ENCODE measurements at places on chromosomes 6 and 20.

GRCh38 chr20:61325718-61326117 is 73.7 kb downstream of the CDH4 start:
- DNase-seq: no peak

GRCh38 chr6:132865829-132866228 is 51.5 kb downstream of the RPS12 start:
- DNase-seq: no peak

- no peak for DNase-seq
Observed at GRCh38 chr6:63816401-63816981, 180.9 kb downstream of the PHF3 start.

DNA sequence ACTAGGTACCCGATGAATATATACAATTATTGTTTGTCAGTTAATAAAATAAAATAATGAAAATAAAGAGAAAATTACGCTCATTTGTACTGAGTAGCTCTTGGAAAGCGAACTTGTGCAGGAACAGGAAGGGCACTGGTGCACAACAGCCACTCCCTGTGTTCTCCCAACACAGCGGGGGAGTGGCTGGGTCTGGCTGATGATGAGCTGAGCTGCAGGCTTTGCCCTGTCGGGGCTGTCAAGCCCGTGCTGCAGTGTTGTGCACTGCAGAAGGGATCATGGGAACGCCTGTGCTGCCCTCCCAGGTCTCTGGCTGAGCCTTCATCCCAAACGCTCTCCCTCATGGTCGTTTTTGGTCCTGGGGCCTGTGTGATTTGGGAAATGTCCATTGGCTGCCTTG is 131.7 kb upstream of the MAP3K4 start:
- no peak for DNase-seq

DNA sequence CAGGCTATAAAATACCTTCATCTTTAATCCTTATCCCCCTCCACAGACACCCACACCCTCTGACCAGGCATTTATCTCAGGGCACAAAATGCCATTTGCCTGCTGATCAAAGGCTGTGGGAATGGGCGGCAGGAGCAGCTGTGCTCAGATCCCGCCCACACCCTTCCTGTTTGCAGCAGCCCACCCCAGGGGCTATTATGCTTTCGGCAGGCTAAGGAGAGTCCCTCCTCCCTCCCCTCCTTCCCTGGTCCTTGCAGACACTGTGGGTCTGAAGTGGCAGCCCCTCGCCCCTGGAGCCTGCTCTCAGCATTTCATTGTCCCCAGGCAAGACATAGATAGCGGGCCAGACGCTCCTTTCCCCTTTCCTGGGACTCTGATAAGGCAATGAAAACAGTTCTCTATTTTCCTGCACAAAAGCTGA is 220.8 kb upstream of the HEY2 start:
- DNase-seq: no peak

DNA sequence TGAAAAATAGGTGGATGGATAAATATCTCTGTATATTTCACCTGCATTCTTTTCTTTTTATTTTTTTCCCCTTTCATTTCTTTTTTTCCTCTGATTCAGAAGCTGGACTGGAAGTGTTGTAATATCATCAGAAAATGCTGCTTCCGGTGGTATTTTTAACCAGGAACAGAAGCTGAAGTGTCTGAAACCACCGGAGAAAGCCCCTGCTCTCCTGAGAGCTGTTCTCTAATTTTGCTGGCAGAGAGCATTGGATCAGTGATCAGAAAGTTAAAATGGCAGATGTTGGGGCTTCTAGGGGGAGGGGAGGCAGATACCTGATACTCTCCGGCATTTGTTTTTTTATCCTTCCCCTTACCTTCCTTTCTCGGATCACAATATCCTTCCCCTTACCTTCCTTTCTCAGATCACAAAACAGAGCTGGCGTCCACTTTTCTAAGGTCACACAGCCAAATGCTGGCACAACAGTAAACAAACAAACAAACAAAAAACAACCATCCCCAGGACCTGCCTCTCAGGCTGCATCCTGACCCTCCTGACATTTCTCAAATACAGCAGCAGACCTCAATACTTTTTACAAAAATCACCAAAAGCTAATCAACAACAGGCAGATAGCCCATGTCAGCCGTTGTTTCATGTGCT is 143.2 kb upstream of the ZNF217 start:
- peak; percentile 50 for DNase-seq

GRCh38 chr6:111256646-111257045 is 169.3 kb downstream of the SLC16A10 start:
- DNase-seq: no peak

GRCh38 chr6:170147056-170147787 is 143.7 kb downstream of the DLL1 start:
- DNase-seq: no peak

DNA sequence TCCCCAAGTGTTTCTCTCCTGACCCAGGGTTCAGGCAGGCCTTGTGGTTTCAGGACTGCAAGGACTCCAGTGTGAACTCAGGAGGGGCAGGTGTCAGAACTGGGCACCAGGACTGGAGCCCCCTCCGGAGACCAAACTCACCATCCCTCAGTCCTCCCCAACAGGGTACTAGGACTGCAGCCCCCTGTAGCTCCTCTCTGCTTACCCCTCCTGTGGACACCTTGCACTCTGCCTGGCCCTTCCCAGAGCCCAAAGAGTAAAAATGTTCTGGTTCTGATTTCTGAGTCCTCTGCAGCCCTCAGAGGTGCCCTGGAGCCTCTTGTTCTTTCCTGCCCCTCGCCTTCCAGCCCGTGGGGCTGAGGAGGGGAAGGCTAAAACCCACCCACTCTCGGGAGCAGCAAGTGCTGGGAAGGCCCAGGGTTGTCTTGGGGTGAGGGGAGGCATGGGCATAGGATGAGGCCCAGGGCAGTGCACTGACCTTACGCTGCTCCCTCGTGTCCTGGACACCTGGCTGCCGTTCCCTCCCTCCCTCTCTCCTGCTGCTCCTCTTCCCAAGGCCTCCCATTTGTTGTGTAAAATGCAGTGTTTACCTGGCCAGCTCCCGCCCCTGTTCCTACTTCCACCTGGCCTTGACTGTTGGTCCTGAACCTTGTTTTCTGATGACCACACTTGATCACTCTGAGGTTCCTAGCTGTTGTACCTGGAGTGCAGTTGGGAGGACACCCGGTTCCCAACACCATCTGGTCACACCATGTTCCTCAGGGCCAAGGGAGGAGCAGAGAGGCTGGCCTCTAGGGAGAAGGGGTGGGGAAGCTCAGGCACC is 9.9 kb downstream of the CNPY3 start:
- DNase-seq: no peak

Measured in GM13976 (cell line).